Left renal cortex interstitium (tissue), 4 donors: ENCODE measurements at places on chromosomes 1 and 21. TPM values are rescaled to one million over a fixed set of nuclear protein-coding genes. Genes with fewer than 3 reads are reported as not detected.

The OR2M2 gene
- not detected for polyA plus RNA-seq

The SPAG17 gene
- polyA plus RNA-seq, result 4.1 TPM

The LAMC1 gene
- polyA plus RNA-seq, result 240 TPM

The PDE4B gene
- polyA plus RNA-seq, result 11.1 TPM
